Daoy (cell line): ENCODE measurements at places on chromosomes 16 and 17. TPM values are rescaled to one million over a fixed set of nuclear protein-coding genes. Genes with fewer than 3 reads are reported as not detected.

- DNase-seq, result no peak
Measured at GRCh38 chr17:67902511-67903231, 77.4 kb downstream of the BPTF start.

DNA sequence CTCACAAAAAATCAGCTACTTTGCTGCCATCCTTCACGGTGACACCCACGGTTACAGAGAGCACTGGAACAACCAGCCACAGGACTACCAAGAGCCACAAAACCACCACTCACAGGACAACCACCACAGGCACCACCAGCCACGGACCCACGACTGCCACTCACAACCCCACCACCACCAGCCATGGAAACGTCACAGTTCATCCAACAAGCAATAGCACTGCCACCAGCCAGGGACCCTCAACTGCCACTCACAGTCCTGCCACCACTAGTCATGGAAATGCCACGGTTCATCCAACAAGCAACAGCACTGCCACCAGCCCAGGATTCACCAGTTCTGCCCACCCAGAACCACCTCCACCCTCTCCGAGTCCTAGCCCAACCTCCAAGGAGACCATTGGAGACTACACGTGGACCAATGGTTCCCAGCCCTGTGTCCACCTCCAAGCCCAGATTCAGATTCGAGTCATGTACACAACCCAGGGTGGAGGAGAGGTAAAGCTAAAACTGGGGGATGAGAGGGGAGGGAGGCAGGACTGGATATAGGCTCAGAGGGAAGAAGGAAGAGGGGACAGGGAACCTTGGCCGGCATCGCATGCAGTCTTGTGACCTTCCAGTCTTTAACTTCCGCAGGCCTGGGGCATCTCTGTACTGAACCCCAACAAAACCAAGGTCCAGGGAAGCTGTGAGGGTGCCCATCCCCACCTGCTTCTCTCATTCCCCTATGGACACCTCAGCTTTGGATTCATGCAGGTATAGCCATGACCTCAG lies 581 bp downstream of the CD68 start:
- DNase-seq, result no peak

DNA sequence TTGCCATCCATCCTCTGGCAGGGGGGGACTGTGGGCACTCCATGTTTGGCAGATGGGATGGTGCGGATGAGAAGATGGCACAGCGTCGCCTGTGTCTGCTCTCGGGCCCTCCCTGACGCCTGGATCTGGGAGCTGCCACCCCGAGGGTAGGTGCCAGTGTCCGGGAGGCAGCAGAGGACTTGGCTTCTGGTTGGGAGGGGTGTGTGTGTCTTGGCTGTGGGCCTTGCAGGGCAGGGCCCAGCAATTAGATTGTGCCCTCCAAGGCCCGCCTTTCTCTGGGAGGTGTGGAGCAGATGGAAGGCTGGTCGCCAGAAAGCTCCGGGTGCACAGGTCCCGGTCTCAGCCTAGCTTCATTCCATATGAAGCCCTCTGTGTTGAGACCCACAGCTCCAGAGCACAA lies 1.4 kb downstream of the RAP1GAP2 start:
- no peak for DNase-seq

DNA sequence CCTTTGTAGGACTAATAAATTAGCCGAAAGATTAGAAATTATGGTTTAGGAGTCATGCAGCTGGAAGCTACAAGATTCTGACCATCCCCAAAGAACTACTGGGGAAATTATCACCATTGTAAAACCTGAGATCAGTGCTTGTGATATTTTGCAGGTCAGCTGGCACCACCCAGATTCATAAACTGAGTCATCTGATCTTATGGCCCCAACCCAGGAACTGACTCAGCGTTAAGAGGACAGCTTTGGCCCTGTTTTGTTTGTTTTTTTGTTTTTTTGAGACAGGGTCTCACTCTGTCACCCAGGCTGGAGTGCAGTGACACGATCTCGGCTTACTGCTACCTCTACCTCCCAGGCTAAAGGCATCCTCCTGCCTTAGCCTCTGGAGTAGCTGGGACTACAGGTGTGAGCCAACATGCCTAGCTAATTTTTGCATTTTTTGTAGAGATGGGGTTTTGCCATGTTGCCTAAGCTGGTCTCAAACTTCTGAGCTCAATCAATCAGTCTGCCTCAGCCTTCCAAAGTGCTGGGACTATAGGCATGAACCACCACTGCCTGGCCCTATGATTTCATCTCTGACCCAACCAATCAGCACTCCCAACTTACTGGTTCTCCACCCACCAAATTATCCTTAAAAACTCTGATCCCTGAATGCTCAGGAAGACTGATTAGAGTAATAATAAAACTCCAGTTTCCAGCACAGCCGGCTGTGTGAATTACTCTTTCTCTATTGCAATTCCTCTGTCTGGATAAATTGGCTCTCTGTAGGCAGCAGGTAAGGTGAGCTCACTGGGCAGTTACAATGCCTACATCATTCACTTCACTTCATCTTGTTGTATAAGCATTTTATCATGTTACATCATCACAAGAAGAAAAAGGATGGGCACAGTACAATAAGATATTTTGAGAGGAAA lies 79.4 kb upstream of the KSR1 start:
- peak; percentile 66 for DNase-seq

GRCh38 chr17:64091571-64091970 lies 38.4 kb downstream of the ERN1 start:
- DNase-seq, result no peak

PYY gene
- not detected in 2 replicates for total RNA-seq

MEIOC gene
- 0.27 and 0.34 TPM in 2 replicates for total RNA-seq

CCL5 gene
- total RNA-seq, result 9.0 and 14.4 TPM in 2 replicates
